ENCODE measurements at places on chromosomes 3 and 15. TPM values are rescaled to one million over a fixed set of nuclear protein-coding genes. Genes with fewer than 3 reads are reported as not detected.

GRCh38 chr15:80691575-80691974 is 3.5 kb upstream of the ABHD17C start:
- H3K27ac ChIP-seq: no peak overlapping the region
- DNase-seq: no peak

DNA sequence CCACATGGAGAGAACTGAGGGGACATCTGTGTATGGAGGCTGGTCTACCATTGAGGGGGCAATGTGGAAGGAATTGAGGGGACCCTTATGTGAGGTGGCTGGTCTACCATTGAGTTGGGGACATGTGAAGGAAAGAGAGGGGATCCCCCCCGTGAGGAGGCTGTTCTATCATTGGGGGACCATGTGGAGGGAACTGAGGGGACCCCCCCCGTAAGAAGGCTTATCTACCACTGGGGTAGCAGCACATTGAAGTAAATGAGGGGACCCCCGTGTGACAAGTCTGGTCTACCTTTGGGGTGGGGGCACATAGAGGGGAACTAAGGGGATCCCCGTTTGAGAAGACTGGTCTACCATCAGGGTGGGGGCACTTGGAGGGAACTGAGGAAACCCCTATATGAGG is 158.0 kb downstream of the FBLN2 start:
- H3K27me3 ChIP-seq: peaks cover 4% of the 10 kb centered on the region
- no peak for DNase-seq
- no peak overlapping the region for H3K27ac ChIP-seq
- H3K4me3 ChIP-seq: no peak overlapping the region

The GPR149 gene
- polyA plus RNA-seq: not detected

DNA sequence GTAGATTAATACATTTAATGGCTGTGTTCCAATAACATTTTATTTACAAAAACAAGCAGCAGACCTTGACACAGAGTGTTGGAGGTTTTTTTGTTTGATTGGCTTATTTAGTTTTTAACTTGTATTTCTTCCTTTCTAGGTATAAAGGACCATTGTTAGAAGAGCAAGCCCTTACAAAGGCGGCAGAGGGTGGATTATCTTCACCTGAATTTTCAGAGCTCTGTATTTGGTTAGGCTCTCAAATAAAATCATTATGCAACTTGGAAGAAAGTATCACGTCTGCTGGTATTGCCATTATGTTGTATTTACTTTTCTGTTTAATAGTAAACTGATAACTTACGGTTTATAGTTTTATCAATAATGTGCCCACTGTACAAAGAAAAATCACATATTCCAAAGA is 10.0 kb downstream of the FAM98B start:
- H3K4me1 ChIP-seq: peaks cover 2% of the 10 kb centered on the region
- H3K27me3 ChIP-seq: no peaks in the 10 kb centered on the region

The PARP15 gene
- polyA plus RNA-seq: 0.33 TPM

- no peak overlapping the region for H3K27ac ChIP-seq
- H3K27me3 ChIP-seq: peaks cover 3% of the 10 kb centered on the region
- no peaks in the 10 kb centered on the region for H3K36me3 ChIP-seq
Observed at GRCh38 chr3:120587332-120587975, 8.7 kb upstream of the NDUFB4 start.

GRCh38 chr15:34049112-34049511 is 10.1 kb upstream of the AVEN start:
- H3K4me1 ChIP-seq: peaks cover 8% of the 10 kb centered on the region
- DNase-seq: no peak
- no peaks in the 10 kb centered on the region for H3K27me3 ChIP-seq
- no peak overlapping the region for H3K27ac ChIP-seq
- H3K36me3 ChIP-seq: no peaks in the 10 kb centered on the region

DNA sequence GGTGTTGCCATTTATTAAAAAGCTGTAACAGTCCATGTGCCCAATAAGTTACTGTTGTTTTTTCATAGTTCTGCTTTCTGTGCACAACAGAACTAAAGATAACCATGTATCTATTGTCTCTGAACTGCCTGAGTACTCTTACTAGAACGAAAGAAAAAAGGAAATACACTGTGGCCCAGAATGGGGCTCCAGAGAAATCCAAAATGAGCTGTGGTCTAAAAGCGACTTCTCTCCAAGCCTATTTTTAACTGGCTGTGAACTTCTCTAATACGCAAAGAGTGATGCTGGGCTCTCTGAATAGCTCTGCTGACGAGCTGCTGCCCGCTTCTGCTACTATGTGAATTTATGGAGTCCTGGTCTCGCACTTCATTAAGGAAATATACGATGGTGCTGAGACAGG is 56.2 kb upstream of the LPP start:
- no peak overlapping the region for H3K27ac ChIP-seq
- H3K4me1 ChIP-seq: no peaks in the 10 kb centered on the region
- H3K27me3 ChIP-seq: no peaks in the 10 kb centered on the region

- no peaks in the 10 kb centered on the region for H3K27me3 ChIP-seq
- DNase-seq: no peak
Observed at GRCh38 chr3:66477856-66478255, 23.0 kb downstream of the LRIG1 start.

DNA sequence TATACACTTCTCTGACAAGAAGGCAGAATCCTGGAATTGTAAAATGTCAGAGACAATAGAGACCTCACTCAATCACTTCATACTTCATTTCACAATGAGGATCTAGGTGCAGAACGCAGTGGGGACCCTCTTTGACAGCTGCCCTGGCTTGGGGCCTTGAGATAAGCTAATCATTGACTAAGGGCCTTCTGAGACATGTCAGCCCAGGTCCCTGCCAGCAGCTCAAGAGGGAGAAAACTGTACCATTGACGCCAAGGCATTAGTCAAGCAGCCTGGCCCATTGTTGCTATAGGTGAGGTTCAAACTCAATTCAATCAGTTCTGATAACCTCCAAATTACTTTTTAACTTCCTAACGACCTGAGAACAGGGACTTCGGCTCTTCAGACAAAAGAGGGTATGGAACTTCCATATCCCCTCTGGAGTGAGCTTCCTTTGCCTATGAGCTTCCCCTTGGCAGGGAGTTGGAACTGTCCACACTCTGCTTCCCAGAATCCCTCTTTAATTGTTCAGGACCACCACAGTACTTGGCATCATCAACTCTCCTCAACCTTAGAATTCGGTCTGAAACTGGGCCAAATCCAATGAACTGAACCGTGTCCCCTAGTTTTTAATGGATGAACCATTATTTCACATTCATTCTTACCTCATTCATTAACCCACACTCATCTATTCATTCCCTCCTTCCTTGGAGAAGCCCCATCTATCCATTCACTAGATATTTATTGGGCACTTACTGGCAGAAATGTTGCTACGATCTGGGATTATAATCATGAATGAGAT is 1.5 kb upstream of the CYP8B1 start:
- peaks cover 4% of the 10 kb centered on the region for H3K27me3 ChIP-seq
- H3K27ac ChIP-seq: no peak overlapping the region
- H3K4me3 ChIP-seq: no peak overlapping the region
- peaks cover 4% of the 10 kb centered on the region for H3K4me1 ChIP-seq

DNA sequence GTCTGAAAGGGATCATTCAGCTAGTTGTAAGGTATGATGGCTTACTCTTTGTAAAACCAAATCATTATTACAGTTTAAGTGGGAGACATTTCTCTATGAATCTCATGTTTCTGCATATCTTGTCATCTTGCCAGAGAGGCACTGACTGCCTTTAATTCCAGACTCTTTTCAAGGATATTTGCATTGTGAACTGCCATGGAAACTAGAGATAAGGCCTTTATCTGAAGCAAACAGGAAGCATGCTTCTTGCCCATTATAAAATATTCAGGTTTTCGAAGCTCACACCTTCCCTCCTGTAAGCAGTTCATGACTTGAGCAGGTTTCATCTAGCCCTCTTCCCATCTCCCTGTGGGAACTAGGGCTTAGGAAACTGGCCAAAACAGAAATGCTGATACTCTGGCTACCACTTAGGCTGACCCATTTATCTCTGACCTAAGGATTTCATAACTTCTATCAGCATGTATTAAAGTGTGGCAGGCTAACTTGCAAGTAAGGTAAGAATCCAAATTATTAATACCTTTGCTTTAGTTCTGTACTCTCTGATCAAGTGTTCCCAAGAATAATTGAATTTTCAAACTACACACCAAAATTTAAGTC is 326.6 kb upstream of the ALCAM start:
- no peak overlapping the region for H3K4me3 ChIP-seq
- no peak overlapping the region for H3K27ac ChIP-seq
- no peaks in the 10 kb centered on the region for H3K4me1 ChIP-seq

- H3K27me3 ChIP-seq: no peaks in the 10 kb centered on the region
- peaks cover 5% of the 10 kb centered on the region for H3K36me3 ChIP-seq
- H3K4me3 ChIP-seq: no peak overlapping the region
Observed at GRCh38 chr3:113277941-113278598, 66.7 kb downstream of the BOC start.

DNA sequence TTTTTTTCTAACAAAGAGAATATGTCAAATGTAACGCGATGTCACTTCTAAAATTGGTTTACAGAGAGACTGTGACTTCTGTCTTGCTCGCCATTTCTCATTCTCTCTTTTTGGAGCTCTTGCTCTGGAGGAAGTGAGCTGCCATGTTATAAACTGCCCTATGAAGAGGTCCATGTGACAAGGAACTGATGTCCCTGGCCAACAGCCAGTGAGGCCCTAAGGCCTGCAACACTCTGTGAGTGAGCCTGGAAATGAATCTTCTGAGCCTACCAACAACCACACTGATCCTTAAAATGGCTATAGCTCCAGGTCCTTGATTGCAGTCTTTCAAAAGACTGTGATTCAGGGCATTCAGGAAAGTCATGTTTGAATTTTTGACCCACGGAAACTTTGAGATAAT is 49.9 kb downstream of the NMD3 start:
- no peak overlapping the region for H3K4me3 ChIP-seq
- H3K27ac ChIP-seq: no peak overlapping the region
- H3K36me3 ChIP-seq: peaks cover 2% of the 10 kb centered on the region
- no peaks in the 10 kb centered on the region for H3K27me3 ChIP-seq
- H3K4me1 ChIP-seq: peaks cover 6% of the 10 kb centered on the region
- no peak for DNase-seq

The MED12L gene
- polyA plus RNA-seq: 0.36 TPM

The CCRL2 gene
- 0.09 TPM for polyA plus RNA-seq

The PP2D1 gene
- not detected for polyA plus RNA-seq

The SUCNR1 gene
- not detected for polyA plus RNA-seq

DNA sequence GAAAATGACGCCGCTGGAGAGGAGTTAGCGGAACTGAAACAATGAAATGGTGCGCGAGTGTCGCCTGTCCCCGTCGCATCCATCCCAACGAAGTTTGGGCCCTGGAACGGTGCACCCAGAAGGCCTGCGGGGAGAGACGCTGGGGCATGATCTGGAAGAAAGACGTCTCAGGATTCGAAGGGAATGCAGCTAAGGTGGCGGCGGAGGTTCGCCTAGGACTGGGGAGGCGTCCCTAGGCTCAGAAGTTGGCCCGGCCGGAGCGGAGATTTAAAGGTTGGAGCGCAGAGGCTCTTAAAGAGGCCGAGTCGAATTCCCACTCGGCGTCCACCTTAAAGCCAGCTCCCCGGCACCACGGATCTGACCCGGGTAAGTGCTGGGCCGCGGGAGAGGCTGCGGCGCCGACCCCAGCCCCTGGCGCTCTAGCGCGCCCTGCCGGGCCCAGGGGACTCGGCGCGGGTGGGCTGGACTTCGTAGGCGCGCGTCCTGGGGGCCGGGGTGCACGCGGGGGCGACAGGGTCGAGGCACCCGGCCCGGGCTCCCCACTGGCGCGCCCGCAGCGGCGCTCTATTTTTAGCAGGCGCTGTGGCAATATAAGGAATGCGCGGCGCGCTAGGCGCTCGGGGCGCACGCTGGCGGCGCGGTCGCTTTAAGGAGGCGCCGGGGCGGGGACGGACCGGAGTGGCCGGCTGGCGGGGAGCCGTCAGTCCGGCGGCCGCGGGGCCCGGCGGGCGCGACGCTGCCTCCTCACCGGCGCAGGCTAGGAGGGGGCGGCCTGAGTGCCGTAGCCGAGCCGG is at the start of gene MRAS:
Gene MRAS, plus strand, starts transcription at position 620 of the 794 bp plus-strand sequence. CDS start 24,305 bp downstream, outside the sequence.
- DNase-seq: no peak
- H3K36me3 ChIP-seq: no peaks in the 10 kb centered on the region
- peak within 1 kb of the TSS; percentile 42 for H3K4me3 ChIP-seq

The CTXN2 gene
- not detected for polyA plus RNA-seq

- H3K4me1 ChIP-seq: peaks cover 3% of the 10 kb centered on the region
- no peaks in the 10 kb centered on the region for H3K27me3 ChIP-seq
- H3K27ac ChIP-seq: no peak overlapping the region
Observed at GRCh38 chr3:14216257-14217048, 37.8 kb downstream of the LSM3 start.

DNA sequence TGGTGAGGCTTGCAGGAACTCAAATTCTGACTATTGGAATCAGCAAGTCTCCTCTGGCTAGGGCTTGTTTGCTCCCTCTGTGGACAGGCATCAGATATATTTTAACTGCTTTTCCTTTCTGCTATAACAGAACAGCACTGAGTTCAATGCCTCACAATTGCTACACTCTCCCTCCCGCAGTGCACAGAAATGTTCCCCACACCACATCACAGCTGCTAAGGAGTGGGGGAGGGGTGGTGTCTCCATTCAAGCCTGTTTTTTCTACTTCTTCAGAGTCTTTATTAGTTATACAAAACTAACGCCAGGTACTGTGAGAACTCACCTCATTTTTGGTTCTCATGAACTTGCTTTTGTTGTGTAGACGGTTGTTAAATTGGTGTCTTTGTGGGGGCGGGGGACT is 68.5 kb downstream of the BCHE start:
- no peaks in the 10 kb centered on the region for H3K27me3 ChIP-seq
- no peak for DNase-seq

Data from keratinocyte (primary cell).